ENCODE measurements at places on chromosomes 3 and 15.

- no peak for DNase-seq
These were observed 9.0 kb downstream of the PIK3R4 start for GRCh38 chr3:130737622-130738021.

GRCh38 chr3:37990527-37990926 is at the start of gene VILL:
VILL (plus strand) TSS chr3:37990786; CDS start chr3:37993673, 2,887 bp downstream.
- no peak for DNase-seq

DNA sequence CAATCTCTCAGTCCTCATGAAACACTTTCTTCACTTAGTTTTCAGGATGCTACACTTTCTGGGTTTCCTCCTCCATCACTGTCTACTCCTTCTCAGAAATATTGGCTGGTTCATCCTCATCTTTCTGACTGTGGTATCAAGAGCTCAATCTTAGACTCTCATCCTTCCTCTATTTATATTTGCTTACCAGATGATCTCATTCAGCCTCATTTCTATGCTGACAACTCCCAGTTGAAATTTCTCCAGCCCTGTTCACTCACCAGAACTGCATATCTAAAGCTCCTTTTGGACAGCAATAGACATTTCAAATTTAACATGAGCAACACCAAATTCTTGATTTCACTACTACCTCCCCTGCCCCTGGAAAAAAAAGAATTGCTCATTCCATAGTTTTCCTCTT is 48.0 kb upstream of the FBN1 start:
- DNase-seq = peak; percentile 87

- DNase-seq = no peak
These were observed 16.3 kb upstream of the ATP10A start for GRCh38 chr15:25879438-25879837.

GRCh38 chr3:129586746-129587430 is 19.6 kb downstream of the PLXND1 start:
- peak; percentile 39 for DNase-seq

DNA sequence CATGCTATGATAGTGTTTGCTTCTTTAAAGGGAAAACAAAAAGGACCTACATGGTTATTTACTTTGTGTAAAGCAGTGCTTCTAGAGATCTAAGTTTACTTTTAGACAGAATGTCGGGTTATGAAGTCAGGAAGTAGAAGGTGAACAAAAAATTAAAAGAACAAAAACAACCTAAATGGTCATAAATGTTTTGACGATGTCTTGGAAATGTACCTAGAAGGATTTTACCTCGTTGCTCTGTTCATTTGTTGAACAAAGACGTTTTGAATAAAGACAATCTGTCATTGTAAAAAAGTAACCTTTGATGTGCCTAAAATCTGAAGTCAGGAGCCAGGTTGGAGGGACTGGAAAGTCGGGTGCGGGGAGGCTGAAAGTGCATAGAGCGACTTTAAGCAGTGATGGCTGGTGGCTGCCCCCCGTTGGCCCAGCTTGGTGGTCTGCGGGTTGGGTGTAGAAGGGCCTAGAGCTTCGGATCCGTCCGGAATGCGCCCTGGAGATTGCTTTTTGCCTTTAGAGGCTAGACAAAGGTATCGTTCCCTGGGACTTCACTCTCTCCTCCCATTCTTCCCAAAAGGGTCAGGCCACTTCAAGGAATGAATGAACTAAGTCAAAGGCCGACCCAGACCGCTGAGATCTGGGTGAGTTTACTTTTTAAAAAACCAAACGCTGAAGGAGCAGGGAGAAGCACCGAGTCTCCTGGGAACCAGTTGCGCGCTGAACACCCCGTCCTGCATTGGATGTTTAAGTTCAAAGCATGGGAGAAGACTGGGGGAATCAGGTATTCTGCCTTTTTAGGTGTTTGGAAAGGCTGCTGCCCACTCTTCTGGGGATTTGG is 2.1 kb downstream of the SOX14 start:
- no peak for DNase-seq

DNA sequence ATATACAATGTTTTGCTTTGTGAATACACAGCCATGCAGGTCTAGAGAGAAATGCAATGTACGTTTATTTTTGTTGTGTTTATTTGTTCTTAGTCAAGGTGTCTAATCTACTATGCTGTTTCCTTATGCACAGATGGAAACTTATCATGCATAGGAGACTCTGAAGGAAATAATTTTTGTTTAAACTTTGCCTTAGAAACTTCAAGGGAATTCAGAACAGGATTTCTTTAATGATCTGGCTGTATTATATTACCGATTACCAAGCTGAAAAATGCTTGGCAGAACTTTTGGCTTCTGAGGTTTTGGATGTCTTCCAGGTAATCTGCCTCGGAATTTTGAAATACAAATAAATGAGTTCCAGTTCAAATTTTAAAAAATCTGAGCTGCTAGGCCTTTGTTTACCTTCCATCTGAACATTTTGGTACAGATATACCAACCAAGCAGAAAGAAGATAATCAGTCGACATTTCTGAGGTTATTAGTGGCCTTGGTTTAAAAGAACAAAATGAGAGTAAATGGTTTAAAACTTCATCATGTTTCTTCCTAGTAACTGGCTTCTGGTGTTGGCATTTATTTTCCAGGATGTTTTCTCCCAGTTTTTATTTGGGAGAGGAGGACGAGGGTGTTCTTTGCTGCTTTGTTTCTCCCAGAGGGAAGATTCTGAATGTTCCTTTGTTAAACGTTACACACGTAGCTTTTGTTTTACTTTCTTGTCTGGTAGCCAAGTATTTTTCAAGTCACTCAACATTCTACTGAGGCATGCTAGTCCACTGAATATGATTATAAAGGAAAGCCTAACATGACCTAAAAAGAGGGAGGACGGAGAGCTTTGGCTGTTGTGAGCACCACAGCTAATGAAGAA is 421.8 kb upstream of the TBL1XR1 start:
- peak; percentile 81 for DNase-seq

- no peak for DNase-seq
These were observed 23.8 kb downstream of the VPS39 start for GRCh38 chr15:42184296-42184695.

GRCh38 chr15:48406266-48406891 is 75.2 kb downstream of the DUT start:
- no peak for DNase-seq

GRCh38 chr3:134650431-134651346 is at the start of gene KY:
KY (minus strand) TSS chr3:134651022; CDS start chr3:134650960, 62 bp downstream.
- DNase-seq = peak; percentile 56

- no peak for DNase-seq
These were observed 268.0 kb downstream of the LPP start for GRCh38 chr3:188421836-188422540.

- DNase-seq = no peak
These were observed 31.7 kb downstream of the HES1 start for GRCh38 chr3:194167480-194168282.

DNA sequence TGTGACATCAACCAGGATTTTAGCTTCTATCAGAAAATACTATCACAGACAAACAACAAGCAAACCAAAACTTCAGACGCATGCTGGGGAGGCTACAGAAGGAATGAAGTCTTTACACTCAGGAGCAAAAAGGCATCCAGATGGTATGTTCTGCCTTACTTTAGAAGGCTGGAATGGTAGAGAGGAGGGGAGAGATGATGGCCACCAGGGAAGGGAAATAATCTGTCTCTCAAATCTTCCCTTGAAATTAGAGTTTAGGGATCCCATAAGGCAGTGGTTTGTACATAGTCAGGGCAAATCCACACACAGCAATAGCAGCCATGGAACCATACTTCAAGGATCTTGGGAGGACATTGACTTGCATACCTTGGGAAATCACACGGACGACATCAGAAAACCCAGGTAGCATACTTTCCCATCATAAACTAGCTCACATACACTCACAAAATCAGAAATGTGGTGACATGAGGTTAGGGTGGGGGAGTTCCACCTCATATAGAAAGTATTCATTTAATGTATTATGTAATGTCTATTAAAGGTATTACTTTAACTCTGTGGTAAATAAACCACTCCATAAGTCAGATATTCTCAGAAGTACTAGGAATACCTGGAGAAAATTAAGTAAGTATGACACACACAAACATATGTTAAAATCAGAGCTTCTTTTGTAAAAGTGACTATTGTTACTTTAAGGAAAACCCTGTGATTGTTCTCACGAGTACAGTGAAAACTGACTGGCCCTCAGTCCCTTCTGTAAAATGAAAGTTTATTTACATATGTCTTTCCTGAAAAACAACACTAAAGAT is 9.4 kb downstream of the BTLA start:
- DNase-seq = no peak
